Stimulated activated CD8-positive, alpha-beta memory T cell treated with anti-CD3 and anti-CD28 coated beads, Interleukin-15, amount 100 ng/mL, for 24 hours (primary cell): ENCODE measurements at places on chromosomes 2 and 18.

DNA sequence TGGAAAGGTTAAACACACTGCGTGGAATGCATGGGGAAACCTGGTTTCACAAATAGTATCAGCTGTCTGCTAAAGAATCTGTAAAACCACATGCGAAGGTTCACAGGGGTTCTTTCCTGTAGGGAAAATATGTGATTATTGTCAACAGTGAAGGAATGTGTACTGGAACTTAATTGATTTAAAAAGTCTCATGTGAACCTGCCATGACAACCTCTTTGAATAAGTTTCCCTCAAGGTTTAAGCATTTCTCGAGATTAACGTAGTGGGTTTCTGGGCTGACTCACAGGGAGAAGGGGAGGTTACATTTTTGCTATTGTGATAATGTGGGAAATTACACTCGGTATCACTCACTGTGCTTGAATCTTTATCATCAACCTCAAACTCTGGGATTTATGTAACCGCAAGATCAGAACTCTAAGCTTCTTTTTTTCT lies 28.2 kb upstream of the IL1R1 start:
- no peak for DNase-seq

DNA sequence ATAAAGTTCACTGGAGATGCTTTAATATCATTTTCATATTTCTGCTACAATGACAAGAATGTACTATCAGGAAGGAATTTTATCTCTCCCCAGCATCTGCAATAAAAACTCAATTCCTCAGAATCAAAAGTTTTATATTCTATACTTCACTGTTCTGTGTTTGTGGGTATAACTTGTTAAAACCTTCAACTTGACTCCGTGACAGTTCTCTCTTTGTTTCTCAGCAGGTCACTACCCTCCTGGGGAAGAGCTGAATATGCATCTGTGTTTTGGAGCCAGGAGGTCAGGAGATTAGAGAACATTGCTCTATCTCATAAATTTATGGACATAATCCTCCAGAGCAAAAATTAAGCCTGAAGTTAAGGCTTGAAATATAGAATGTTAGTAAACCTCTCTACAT lies 411.4 kb downstream of the TRIB2 start:
- DNase-seq = no peak

- no peak for DNase-seq
Observed at GRCh38 chr2:16855183-16855582, 189.5 kb upstream of the CYRIA start.

DNA sequence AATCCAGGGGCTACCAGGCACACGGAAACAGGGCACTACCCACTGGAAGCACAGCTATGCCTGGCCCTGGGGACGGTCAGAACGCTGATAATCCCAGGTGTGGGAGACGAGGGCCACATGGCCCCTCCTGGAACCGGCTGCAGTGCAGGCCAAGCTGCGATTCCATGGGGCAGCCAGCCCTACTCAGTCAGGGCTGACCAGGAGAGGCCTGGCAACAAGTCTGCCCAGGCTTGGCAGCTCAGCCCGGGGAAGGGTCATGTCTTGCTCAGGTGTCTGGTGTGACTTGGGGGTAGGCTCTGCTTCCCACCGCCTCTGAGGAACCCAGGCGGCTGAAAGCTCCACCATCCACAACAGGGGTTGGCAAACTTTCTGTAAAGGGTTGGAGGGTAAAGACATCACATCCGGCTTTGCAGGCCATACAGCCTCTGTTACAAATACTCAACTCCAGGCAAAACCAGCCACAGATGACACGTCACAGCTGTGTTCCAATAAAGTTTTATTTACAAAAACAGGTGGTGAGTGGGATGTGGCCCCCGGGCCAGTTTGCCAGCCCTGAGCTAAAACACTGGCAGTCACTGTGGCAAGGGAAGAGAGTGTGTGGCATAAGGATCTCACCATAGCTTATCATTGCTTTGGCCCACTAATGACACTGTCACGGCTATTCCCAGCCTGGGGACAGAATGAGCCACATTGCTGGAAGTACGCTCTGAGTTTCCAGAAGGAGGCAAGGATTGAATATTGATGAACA lies 85.2 kb downstream of the NDUFA10 start:
- no peak for DNase-seq

- DNase-seq = no peak
Observed at GRCh38 chr2:118850901-118851415, 3.5 kb upstream of the EN1 start.

- DNase-seq = no peak
Observed at GRCh38 chr18:37450434-37451132, 115.0 kb downstream of the CELF4 start.

GRCh38 chr18:79950515-79951341 lies 725 bp downstream of the SLC66A2 start:
- no peak for DNase-seq

DNA sequence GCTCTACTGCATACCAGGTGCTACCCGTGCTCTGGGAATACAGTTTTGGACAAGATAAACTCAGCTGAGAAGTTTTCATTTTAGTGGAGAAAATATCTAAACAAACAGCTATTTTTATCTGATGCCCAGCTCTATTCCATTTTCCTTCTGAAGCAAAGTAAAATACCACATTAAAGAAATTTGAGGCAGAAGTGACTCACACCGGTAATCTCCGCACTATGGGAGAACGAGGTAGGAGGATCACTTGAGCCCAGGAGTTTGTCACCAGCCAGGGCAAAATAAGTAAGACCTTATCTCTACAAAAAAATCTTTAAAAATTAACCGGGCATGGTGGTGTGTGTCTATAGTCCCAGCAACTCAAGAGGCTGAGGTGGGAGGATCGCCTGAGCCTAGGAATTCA lies 416.2 kb upstream of the LYPD1 start:
- DNase-seq = no peak

DNA sequence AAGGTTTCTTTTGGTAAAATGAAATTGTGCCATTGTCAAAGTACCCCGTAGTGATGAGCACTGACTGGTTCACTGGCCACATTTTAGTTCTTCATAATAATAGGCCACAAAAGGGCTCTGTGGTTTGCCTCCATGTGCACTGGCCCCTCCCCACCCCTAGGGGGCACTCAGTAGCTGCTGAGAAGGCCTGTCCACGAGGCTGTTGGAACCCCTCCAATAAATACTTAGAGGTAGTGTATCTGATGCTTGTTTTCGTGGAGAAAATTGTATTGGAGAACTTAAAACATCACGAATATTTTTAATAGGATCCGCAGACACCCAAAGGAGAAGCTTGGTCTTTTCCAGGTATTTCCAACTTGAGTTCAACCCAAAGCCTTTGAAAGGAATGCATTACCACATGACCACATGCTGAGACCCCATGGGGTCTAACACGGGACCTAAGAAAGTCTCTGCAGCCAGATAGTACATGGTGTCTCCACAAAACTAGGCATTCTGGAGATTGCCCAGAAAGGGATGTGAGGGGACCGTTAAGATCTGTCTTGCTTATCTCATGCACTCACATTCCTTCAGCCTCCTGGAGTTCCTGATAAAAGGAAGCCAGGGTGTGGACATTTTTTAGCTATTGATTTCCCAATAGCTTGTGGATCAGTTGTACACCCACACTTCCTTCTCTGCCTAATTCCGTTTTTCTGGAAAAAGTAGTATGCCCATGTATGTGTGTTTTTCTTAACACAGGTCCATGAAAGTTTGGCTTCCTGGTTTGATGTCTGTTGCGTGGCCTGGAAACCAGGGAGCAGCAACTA lies 28.5 kb upstream of the NOSTRIN start:
- no peak for DNase-seq

DNA sequence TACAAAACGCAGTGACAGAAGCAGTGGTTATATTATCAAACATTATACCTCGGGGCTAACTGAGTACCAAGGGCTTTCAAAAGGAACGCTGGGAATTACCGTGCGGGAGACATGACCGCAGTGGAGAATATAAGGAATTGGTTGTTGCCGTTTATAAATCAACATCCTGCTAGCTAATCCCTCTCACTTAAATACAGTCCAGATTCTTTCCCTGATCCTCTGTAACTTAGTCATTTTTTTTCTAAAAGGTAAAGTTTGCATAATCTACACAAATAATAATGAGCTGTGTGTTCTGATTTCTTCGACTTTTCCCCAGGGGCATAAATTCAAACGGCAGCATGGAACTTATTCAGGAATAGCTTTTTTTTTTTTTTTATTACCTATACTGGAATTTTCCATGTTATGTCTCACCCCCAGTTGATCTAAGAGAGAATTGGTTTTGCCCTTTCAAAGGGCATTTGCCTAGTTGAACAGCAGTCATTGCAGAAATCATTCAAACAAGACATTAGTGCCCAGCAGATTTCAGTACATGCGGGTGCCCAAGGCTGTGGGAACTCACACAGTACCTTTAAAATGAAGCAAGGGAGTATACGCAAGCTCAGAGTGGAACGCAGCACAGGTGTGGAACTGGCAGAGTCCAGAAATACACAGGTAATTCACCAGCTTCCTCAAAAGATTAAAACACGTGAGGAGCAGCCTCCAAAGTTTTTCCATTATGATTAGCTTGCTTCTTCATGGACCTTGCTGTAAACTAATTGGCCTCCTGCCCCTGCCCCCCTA lies 63.9 kb downstream of the SMIM21 start:
- no peak for DNase-seq

GRCh38 chr2:241154915-241155314 lies 4.6 kb downstream of the PPP1R7 start:
- no peak for DNase-seq

DNA sequence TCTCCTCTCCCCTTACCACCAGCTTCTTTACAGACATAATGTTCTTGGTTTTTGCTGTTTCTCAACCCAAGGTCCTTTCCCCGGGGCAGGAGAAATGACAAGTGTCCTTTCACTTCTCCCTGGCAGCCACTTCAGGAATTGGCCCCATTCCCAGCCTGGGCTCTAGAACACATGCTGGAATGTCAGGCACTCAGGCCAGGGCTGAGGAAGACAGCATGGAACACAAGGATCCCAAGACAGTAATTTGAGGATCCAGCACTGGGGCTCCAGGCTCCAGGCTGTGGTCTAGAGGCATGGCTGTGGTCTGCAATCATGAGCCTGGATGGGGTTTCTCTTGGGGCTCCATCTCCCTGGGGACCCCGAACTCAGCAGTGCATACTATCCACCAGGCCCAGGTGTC lies 201.4 kb downstream of the CELF4 start:
- DNase-seq = no peak

DNA sequence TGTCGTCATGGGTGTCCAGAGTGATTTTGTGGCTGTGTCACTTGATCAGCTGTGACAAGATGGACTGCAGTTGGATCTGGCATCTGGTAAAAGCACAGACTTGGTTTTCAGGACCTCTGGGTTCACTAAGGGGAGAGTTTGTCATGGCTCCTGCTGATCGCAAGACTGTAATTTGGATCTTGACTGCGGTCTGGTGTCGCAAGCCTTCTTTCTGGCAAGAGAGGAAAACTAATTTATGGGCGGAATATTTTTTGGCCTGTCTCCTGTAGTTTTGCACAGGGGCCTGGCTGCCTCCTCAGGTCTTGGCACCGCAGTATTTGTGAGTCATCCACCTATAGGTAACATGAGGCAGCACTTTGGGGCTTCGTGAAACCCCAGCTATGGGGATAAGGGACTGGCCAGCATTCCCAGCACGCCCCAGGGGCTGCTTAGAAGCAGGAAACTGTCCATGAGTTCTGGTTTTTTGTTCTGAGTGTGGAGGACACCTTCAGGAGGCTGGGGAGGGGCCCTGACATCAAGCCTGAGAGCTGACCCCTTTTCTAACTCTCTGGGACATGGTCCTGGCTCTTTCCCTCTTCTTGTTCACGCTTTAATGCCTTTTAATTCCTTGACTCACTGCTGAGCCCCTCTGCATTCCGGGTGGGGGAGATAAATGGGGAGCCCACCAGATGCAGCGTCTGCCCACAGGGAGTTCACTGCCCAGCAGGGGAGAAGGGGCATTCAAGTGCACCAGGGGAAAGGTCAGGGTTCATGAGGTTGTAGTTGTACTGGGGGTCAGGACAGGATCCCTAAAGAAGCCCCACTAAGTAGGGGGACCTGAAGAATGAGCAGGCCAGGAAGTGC lies 12.2 kb downstream of the SH3BP4 start:
- DNase-seq = no peak

- no peak for DNase-seq
Observed at GRCh38 chr2:68994864-68995263, 18.1 kb upstream of the ANTXR1 start.

DNA sequence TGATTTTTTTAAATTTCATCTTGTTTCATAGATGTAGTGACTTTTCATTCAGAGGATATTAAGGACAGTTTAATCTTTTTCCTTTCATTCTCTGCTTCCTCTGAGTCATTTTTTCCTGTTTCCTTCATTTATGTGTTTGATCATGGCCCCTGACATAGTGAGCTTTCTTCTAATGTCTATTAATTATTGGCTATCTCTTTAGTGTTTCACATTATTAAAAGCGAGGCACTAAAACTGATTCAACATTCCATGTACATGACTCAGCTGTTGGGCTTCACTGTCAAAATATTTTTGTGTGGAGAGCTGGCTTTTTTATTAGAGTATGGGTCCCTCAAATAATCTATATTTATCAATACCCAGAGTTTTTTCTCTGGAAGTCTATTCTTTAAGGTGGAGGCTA lies 125.8 kb downstream of the THSD7B start:
- DNase-seq = no peak

- DNase-seq = no peak
Observed at GRCh38 chr18:8771930-8772329, 66.6 kb downstream of the MTCL1 start.

- DNase-seq = no peak
Observed at GRCh38 chr2:195018462-195018861, 638.6 kb upstream of the SLC39A10 start.

GRCh38 chr18:10376731-10377130 lies 77.7 kb upstream of the APCDD1 start:
- no peak for DNase-seq

- no peak for DNase-seq
Observed at GRCh38 chr2:148966438-148966758, 72.1 kb upstream of the LYPD6B start.

DNA sequence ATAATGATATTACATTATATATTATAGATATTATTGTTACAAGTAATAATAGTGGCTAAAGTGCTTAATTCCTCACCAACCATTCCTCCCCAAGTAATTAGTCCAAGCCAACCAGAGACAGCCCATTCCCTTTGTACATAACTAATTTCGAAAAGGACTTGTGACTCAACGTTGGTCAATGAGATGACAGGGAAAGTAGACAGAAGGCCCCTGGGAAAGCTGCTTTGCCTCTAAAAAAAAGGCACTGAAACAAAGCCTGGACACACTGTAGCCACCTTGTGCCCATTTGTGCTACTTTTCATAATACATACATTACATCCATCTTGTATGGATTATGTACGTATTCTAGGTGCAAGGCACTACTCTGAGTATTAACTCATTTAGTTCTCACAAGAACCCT lies 28.8 kb downstream of the COLEC12 start:
- no peak for DNase-seq

DNA sequence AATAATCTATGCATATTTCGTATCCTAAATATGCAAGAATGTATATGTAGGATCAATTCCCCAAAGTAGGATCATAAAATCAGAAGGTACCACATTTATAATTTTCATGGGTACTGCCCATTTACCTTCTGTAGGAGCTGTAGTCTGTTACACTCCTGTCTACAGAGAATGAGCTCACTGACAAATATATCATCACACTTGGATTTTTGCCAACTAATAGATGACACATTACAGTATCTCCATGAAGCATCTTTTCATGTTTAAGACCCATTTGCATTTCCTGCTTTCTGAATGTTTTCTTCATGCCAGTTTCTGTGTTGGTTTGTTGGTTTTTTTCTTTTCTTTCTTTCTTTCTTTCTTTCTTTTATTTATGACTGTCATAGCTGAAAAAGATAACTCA lies 70.9 kb upstream of the EML6 start:
- no peak for DNase-seq
